ENCODE measurements at places on chromosomes 7 and 10.

DNA sequence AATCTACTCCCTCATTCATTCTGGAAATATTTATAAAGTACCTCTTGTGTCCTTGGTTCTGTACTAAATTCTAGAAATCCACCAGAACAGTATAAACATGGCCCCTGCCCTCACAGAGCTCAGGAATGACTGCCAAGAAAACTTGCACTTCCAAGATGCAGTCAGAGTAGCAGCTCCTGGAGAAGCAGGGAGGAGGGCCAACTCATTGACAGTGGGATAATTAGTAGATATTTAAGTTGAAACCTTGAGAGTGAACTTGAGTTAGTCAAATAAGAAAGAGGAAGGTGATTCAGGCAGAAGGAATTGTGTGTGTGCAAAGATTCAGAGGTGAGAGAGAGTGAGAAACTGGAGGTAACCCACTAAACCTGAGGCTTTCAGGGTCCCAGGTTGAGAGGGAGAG, 182.2 kb upstream of the INHBA start:
- peak; percentile 60 for DNase-seq

DNA sequence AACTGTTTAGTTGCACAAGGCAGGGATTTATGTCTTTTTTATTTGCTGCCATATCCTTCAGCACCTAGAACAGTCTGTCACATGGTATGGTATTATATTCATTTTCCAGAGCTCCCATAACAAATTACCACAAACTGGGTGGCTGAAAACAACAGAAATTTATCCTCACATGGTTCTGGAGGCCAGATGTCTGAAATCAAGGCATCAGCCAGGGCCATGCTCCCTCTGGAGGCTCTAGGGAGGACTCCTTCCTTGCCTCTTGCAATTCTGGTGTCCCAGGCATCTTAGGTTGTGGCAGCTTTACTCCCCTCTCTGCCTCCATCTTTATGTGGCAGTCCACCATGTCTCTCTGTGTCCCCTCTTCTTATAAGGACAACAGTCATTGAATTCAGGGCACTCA, 43.1 kb downstream of the MET start:
- DNase-seq = peak; percentile 72

DNA sequence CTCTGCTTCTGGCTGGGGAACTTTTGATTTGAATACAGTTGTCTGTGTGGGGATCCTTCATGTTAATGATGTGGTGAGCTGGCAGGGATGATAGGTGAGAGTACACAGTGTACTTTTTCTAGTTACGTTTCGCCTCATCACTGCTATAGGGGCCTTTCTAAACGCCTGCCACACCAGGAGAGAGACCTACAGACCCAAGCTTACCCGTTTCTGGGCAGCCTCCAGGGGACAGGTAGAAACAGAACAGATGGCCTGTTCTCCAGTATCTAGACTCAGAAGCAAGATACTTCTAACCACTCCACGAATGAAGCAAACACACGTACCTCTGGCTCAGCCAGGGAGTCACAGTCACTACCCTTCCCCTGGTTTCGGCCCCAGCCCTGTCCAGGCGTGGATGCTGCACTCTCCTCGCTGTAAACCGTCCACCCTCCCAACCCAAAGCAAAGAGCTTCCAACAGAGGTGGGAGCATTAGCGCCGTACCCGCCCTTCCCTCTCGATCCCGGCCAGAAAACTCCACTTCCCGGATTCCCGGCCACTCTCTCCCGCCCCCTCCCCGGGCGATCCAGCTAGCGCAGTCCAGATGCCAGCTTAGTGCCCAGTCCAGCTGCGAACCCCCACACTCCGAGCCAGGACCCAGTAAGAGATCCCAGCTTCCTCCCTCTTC, 1.2 kb downstream of the CCDC6 start:
- peak; percentile 40 for DNase-seq

- DNase-seq = no peak
Measured at GRCh38 chr10:35000936-35001335, 89.2 kb downstream of the CUL2 start.

DNA sequence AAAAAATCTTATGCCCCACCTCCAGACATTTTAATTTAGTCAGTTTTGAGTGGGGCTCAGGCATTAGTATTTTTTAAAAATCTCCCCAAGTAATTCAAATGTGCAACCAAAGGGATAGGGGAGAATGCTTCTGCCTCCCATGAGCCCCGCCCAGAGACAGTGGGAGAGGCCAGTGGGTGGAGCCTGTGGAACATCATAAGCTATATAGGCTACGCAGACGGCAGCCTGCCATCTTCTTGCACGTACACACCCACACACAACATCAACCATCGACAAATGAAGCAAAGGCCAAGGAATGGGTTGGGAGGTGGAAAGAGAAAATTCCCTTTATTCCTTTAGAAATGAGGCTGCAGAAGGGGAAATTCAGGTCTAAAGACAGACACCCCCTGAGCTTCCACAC, 25.2 kb downstream of the CREB3L2 start:
- peak; percentile 86 for DNase-seq

DNA sequence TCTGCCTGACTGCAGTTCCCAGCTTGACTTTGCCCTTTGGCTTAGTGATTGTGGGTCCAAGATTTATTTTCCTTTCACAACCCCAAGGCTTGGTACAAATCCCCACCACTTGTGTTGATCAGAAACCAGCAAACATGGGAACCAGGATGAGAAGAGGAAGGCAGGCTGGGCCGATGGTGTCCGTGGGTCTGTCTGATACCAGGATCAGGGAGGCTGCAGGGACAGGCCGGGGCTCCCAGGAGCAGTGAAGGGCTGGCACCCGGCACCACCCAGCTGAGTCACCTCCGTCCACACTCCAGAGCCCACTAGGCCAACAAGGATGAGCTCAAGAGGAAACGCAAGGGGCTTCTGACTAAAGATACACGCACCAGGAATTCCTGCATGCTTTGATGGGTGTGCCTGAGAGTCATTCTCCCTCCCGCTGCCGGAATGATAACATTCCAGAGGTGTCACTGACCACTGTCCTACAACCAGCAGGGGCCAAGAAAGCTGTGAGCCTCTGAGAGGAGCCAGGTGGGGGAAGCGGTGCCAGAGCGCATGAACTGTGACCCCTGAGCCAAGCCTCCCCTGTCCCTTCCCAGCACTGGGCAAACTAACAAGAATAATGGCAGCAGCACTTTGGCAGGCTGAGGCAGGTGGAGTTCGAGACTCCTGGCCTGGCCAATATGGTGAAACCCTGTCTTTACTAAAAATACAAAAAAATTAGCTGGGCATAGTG, 29.2 kb upstream of the PROSER2 start:
- DNase-seq = peak; percentile 49

DNA sequence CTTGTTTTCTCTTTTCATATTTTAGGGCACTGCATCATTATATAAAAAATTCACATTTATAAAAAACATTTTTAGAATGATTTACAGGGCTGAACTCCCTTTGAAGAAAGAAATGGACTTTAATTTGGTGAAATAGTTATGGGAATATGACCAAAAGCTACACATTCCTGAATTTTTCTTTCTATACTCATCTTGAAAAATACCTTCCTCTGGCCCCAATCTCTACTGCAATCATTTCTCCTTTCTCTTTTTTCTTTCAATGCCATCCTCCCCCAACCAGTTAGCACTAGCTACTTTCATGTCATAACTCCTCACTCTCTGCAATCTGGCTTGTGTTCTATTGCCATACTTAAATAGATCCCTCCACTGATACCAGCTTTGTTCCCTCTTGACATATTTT, 6.2 kb downstream of the WNT8B start:
- DNase-seq = no peak

GRCh38 chr7:73891178-73891885, 30.4 kb downstream of the TMEM270 start:
- no peak for DNase-seq

- no peak for DNase-seq
Measured at GRCh38 chr7:40742270-40742669, 607.5 kb downstream of the SUGCT start.

DNA sequence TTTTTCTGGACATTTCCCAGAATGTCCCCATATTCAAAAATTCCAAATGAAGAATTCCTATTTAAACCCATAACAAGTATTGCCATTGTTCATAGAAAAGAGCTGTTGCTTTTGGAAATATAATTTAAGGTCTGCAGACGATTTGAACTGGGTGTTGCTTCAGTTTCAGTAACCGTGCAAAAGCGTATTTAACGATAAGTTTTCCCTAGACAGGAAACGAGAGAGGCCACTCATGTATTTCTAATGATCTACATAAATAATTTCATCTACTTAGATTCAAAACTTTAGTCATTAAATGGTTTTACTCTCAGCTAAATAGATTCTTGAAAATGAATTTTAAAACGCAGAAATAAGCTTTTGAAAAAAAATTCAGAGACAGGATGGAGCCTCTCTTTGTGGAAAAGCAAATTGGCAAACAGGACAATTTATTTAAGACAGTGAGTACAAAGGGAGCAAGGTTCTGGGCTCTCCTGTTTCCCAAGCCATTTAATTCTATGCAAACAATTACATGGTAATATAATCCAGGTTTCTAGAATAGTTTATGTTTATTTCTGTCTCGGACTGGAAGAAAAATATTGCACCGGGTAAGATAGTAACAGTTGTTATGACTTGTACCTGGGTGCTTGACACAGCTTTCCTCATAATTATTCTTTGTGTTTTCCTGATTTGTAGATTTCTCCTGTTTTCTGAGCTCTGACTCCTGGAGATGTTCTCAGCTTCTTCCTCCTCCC, 263.0 kb downstream of the BAMBI start:
- DNase-seq = no peak

- no peak for DNase-seq
Measured at GRCh38 chr7:90165724-90166123, 11.5 kb downstream of the STEAP1 start.

- no peak for DNase-seq
Measured at GRCh38 chr10:107546986-107547385, 382.5 kb upstream of the SORCS1 start.

GRCh38 chr10:27536437-27536836, 32.3 kb downstream of the RAB18 start:
- DNase-seq = no peak

DNA sequence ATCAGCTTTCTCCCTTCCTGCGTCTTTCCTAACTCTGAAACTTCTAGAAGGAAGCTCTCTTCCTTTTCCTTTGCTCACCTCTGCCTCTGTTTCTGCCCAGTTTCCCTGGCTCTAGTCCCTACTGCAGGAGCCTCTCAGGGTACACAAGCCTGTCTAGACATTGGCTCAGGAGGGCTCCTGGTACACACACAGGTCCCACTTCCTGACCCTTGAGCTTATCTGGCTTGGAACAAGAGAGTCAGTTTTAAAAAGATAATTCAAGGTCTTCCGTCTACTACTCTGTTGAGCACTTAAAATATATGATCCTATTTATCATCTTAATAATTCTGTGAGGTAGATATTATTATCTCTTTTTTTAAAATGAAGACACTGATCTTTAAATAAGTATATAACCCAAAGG, 140.7 kb downstream of the RTKN2 start:
- no peak for DNase-seq

DNA sequence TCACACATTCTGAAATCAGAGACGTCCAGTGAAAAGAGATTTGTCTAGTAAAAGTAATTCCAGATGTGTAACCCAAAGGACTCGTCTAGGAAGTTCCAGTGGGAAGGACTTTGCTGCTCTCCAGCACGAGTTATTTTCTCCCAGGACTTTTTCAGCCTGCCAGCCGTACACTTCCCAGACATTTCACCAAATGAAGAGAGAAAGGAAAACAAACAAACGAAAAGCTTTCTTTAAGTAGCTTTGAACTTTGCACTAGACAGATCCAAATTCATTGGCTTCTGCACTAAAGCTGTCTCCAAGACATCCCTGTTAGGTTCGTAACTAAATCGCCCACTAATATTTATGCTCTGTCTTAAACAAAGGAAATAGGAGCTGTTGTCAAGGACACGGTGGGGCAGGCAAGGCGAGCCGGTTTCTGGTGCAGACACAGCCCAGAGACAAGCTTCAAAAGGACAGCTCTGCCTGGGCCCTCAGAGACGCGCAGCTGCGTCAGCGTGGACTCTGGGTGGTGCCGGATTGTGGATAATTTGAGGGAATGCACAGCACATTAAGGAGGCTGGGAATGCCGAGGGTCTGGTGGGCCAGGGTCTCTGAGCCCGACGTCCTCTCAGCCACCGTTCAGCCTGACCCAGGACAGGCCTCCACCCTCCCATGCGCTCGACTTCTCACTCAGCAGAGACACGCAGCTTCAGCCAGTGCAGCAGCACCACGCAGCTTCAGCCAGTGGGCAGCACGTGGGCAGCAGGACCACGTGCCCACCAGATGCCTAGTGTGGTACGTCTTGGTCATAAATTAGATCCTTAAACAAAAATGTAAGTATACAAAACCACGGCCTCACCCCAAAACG, 64.1 kb upstream of the INSIG1 start:
- peak; percentile 59 for DNase-seq

GRCh38 chr10:123645615-123646014, 20.5 kb upstream of the GPR26 start:
- no peak for DNase-seq

DNA sequence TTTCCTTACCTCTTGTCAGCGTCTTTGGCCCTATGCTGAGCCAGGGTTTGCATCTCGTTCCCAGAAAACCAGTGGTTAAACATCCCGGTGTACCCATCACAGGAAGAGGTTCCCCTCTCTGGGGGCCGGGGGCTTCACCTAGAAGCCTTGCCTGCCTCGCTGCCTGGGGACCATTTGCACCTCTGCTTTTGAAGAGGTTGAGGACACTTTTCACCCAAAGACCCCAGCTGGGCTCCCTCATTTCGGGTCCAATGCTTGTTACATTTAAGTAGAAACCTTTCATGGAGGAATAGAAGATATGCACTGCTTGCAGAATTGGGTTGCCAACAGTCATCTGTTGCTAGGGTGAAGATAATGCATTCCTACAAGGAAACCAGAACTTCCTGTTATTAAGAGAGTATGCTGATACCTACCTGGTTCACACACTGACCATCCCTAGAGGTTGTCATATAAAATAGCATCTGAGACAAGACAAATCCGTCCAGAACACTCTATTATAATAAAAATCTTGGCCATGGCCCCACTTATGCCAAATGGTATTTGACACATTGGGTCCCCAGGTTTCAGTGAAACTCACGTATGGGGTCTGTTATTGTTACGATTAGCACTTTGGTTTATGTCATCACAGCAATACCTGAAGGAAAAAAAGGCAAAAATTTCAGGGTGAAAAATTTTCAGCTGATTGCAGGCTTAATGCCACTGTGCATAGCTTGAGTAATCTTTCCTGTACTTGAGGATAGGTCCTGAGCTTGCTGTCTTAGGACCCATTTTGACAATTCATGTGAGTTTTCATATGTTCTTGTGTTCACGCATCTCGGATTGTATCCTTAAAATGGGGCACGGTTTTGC, 917 bp downstream of the ZNF365 start:
- DNase-seq = peak; percentile 10

DNA sequence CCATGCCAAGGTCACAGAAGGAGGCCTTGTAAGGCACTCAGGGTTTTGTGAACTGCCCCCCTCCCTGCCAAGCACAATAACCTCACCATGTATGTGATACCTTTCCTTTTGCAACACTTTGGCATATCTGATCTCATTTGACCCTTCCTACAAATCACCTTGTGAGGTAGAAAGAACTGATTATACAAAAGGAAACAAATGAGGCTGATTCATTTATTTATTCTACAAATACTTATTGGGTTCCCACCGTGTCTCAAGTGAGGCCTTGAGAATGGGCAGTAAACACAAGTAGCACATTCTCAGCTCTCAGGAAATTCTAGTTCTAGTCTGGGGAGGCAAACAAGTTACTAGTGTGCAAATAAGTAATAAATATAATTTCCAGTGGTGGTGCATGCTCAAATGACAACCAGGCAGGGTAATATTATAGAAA, 19.6 kb downstream of the PLCE1 start:
- no peak for DNase-seq
